ENCODE measurements at places on chromosomes 2 and 18.

GRCh38 chr2:5537180-5537688 lies 154.9 kb upstream of the SOX11 start:
- DNase-seq, result no peak

DNA sequence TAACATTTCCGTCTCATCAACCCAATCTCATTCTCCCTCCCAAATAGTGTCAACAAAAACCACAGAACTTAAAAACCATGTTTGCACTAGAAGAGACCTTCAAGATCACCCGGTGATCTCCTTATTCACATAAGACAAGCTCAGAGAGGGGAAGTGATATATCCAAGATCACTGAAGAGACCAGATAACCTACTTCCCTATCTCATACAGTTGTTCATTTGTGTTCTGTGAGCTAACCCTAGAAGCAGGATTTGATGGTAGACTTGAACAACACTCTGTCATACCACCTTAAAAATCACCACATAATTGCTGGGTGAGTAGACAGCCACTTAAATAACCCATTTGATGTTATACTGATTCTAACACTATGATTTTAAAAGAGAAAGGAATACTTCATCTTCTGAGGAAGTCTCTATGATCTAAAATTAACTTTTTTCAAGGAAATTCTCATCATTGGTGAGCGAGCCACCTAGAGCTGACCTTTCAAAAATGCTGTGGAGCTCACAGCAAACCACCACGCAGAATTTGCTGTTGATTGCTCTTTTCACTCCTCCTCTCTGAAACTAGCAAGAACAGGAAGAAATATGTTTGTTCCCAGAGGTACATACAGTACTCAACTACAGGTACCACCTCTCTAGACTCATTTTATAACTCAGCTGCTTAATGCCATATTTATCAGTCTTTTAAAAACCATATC lies 15.1 kb downstream of the AAK1 start:
- no peak for DNase-seq

DNA sequence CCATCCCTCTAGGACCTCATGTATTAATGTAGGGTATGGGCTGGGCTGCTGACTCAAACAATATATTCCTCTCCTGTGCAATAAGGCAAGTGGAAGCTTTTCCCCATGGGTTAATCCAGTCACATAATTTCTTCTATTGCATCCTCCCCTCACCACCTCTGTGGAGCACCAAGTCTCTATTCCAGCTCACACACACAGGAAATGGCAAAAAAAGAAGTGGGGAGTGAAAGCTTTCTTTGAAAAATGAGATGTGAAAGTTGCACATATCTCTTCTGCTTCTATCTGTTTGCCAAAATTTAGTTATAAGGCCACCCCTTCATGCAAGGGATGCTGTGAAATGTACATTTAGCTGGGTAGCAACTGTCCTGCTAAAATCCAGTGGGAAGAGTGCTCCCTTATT lies 121.3 kb downstream of the CDC42EP3 start:
- DNase-seq, result no peak

- no peak for DNase-seq
Observed at GRCh38 chr18:49618742-49619681, 57.2 kb downstream of the LIPG start.

All from tibial nerve (tissue), 4 donors.